NCI-H187 treated with DMSO at 0.1 percent for 48 hours (cell line): ENCODE measurements at places on chromosomes 5 and 9.

GRCh38 chr5:154528005-154528594 lies 50.1 kb upstream of the HAND1 start:
- DNase-seq: peak; percentile 10

- no peak for DNase-seq
These were observed 13.3 kb upstream of the GNG10 start for GRCh38 chr9:111648066-111648465.

- no peak for DNase-seq
These were observed 193.6 kb downstream of the GLIS3 start for GRCh38 chr9:4106081-4106759.

GRCh38 chr9:124260769-124261603 lies 3.2 kb downstream of the NEK6 start:
- DNase-seq: no peak

DNA sequence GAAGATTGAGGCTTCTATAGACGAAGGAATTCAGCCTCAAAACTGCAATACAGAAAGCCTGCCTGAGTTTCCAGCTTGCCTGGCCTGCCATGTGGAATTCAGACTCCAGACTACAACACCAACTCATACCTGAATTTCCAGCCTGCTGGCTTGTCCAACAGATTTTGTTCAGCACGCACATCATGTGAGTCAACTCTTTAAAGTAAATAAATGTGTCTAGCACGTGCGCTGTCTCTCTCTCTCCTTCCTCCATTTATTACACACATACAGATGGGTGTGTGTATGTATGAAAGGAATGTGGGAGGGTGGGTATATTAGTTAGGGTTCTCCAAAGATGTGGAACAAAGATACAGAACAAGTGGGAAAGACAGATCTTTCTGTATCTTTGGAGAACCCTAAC lies 82.4 kb upstream of the TAS2R1 start:
- no peak for DNase-seq

- no peak for DNase-seq
These were observed 78.7 kb upstream of the MAN2A1 start for GRCh38 chr5:109611061-109611460.

DNA sequence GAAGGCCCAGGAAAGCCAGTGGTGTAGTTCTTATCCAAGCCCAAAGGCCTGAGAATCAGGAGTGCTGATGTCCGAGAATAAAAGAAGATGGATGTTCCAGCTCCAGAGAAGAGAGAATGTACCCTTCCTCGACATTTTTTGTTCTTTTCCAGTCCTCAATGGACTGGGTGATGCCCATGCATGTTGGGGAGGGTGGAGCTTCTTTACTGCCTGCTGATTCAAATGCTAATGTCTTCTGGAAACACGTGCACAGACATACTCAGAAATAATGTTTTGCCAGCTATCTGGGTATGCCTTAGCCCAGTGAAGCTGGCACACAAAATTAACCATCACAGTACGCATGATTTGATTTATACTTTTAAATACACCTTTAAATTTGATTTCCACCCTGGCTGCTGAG lies 61.5 kb upstream of the FOXE1 start:
- DNase-seq: no peak

DNA sequence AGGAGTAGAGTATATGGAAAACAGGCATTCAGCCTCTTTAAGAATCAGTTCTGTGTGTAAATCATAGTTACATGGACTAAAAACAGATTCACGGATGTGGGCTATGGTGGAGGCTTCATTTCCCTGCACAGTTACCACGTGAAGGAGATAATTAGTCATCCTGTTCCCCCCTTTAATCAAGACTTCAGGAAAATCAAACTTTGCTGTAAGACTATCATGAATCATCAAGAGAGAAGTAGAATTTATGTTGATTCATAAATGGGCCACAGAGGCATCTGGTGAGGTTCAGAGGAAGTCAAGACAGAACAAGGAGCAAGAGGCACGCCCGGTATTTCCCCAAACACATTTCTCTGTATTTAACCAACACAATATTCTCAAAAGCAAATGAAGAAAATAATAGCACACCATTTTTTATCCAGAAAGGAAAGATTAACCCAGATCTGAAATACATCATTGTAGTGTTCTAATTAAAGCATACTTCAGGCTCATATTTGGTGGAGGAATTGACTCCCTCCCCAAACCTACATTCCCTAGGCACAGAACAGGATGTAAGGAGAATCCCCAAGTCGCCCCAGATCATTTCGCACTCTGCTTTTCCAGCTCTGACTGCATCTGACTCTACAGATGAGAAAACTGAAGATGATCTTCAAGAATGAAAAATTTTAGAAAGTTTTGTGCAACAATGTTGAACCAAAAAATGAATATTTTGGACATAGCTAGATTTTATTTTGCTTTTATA lies 175.8 kb upstream of the GAS1 start:
- no peak for DNase-seq

DNA sequence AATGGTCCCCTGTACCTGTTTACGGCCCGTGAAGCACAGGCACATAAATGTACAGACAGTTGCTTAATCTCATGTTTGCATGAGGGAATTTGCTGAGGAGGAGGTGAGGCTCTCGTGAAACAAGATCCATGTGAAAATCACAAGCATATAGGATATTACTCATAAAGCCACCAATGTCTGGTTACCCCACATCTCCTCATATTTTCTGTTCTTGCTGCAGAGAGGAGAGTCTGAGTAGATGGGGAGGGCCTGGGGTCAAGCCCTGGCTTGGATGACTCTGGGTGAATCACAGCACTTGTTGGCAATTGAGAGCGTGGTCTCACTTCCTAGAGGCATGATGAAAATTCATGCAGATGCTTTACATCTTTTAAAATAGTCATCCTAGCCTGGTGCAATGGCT lies 975 bp downstream of the AGXT2 start:
- no peak for DNase-seq

DNA sequence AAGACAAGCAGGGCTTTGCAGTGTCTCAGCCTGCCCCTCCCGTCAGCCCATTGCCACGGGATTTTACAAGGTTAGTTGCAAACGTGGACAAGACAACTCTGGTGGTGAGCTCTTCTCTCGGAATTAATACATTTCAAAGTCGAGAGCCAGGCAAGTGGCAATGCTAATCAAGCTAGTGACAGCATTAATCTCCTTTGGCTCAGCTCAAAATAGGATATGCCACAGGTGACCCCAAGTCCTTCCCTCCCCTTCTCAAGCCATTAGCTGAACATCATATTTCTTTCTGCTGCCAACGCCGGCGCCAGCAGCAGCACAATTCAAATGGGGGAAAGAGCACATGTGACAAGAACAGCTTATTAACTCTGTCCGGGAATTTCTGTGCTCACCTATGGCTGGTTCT lies 190.1 kb downstream of the ATPSCKMT start:
- no peak for DNase-seq

DNA sequence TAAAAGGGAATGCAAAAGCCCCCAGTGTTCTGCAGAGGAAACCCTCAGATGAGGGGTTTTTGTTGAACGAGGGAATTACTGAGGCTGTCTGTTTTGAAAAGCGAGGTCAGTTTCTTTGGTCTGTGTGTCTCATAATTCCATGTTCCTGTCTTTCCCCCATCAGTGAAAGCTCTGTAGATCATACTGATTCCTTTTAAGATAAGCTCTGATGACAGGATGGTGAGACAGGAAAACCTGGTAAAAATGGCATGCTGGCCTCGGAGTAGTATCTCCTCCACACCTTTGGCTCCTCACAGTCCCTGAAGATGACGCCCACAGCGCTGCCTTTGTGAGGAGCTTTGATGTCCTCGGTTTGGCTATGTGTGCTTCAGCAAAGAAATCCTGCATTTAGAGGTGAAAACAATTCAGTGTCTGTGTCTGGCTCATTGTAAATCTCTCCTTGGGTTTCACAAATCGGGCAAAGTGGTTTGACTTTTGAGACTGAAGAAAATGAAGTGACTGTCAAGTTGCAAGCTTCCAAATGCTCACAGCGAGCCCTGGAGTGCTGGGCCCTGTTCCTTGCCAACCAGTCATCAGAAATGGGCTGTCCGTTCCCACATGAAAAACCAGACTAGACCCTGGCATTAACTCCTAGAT lies 124.9 kb upstream of the ICE1 start:
- no peak for DNase-seq

GRCh38 chr5:108857905-108858304 lies 110.2 kb downstream of the FER start:
- DNase-seq: no peak

DNA sequence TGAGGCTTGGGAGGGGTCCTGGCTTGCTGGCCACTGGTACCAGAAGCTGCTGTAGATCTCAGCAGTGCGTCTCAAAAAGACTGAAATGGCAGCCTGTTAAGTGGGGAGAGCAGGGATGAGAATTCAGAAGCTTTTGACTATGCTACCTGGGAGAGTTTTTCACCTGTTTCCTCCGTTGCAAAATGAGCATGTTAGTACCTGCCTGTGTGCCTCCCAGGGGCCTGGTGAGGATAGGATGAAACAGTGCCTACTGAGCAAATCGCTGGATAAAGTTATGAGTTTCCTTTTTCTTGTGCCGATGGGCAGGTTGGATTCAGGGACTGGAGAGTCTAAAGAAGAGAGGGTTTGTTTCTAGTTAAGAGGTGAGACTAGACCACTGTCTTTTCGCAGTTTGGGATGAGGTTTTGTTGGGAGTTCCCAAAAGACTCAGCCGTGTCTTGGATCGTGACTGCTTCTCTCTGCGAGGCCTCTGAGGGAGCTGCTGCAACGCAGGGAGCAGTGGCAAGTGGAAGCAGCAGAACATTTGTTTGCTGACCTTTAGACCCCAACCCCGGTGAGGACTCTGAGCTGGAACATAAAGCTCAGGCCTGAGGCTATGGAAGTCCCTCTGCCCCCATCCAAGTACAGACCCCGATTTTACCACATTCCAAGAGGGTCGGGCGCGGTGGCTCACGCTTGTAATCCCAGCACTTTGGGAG lies 1.4 kb downstream of the RALGPS1 start:
- DNase-seq: no peak

- DNase-seq: no peak
These were observed 36.1 kb upstream of the SLC2A8 start for GRCh38 chr9:127360829-127361228.

GRCh38 chr9:114339130-114339908 lies 9.7 kb downstream of the ORM2 start:
- DNase-seq: no peak

DNA sequence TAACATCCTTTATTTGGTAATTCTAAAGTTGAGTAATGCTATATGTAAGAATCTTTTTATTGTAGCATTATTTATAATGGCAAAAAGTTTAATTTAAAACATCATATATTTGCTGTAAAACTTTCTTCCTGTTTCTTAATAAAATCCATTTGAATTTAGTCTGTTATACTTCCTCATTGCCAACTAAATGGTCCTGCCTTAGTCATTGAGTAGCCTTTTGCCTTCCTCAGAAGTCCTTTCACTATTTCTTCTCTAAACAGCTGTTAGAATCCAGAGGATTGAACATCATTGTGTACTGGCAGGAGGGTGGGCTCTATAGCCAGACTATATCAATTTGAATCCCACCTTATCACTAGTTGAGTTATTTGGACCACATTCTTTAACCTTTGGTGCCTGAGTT lies 11.0 kb downstream of the SLC44A1 start:
- no peak for DNase-seq

- no peak for DNase-seq
These were observed 140.4 kb upstream of the ADRA1B start for GRCh38 chr5:159775890-159776289.

GRCh38 chr5:108545301-108545700 lies 163.4 kb upstream of the FBXL17 start:
- DNase-seq: no peak

DNA sequence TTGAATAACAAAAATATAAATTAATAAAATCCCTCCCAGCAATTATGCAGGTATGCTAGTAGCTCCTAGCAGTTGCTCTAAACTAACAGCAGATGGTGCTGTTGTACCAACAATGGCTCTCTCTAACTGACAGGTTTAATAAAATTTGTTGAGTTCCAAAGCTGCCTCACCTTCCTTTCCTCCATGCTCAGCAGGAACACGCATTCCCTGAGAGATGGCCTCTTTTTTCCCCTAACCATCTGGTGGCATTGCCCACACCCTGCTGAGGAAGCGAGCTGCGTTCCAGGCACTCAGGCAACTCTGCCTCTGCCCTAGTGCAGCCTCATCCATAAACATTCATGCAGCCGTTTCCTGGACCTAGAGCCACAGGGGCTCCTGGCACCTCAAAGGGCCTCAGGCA lies 106.2 kb downstream of the KLHL3 start:
- DNase-seq: no peak

DNA sequence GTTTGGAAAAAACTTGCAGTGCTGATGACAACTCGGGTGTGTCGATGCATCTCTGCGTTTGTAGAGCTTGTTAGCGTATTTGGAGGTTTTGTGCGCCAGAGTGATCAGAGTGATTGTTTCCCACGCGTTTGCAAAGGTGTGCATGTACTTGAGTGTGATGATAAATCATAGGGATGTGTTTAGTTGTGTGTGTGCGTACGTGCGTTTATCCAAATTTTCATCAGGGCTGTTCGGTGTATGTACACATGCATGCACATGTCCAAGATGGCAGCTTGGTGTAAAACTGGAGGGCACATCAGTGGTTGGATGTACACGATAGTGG lies 248 bp upstream of the C1QTNF2 start:
- DNase-seq: no peak

DNA sequence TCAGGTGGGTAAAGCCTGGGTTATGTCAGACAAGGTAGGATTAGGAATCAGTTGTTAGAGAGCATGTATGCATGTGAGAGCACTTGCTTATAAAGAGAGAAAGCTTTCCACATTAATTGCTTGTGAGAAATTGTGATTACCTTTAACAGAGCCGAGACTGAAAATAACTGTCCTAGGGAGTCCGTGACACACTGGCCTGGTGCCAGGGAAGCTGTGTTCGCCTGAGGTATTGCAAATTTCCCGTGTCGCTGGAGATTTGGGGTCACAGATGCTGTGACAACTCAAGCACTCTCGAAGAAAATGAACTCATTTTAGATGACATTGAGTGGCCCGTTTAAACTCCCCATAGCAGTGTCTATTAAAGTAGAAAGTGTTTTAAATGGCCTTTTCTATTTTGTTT lies 9.6 kb downstream of the SLC1A1 start:
- DNase-seq: peak; percentile 51

DNA sequence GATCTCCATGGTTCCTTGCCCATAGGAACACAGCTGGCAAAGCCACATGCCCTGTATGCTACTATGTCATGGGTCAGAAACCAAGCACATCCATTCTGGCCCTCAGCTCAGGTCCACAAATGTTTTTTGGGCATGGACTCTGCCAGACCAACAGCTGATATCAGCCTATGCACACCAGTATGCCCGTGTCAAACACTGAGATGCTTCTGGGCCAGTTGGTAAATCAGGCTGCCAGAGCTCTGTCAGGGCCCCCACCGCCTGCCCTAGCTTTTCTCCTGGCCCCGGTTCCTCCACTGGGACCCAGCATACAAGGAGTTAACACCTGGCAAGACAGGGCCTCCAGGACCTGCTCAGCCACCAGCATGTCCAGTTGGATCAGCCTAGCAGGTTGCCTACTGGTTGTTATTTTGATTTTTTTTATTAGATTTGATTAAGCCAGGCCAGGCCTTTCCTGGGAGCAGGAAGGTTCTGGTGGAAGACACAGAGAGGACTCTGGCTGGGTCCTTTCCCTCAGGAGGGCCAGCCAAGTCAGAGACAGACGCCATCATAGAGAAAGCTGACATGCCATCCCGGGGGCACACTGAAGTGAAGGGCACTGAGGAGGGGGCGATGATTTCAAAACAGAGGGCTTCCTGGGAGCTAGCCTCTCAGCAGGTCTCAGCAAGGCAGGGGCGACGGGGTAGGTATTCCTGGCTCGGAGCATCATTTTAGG lies 65.8 kb downstream of the TSTD2 start:
- no peak for DNase-seq
